ENCODE measurements at places on chromosomes 4 and X. TPM values are rescaled to one million over a fixed set of nuclear protein-coding genes. Genes with fewer than 3 reads are reported as not detected.

- peak; percentile 87 for DNase-seq
Measured at GRCh38 chr4:87073199-87074120, 138.6 kb downstream of the AFF1 start.

GRCh38 chr4:137370206-137370633, 162.1 kb downstream of the PCDH18 start:
- DNase-seq, result no peak

GRCh38 chr4:37758226-37758625, 68.3 kb upstream of the PGM2 start:
- no peak for DNase-seq

The STATH gene
- total RNA-seq, result not detected

DNA sequence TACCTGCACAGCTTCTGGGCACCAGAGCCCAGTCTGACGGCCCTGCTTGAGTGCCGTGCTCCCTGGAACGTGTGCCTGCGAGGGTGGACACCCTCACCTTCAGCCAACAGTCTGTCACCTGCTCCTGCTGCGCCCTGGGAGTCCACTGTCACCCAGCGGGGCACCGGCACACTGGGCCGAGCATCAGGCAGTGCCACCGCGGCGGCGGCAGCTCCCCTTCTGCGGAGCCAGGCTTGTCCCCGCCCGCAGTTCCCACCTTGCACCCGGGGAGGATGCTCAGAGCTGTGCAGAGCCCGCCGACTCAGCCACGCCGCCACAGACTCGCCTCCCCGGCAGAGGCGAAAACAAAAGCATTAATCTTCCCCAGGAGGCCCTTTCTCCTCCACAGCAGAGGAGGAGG, 86.8 kb downstream of the ABLIM2 start:
- no peak for DNase-seq

The ADRA2C gene
- total RNA-seq, result not detected

DNA sequence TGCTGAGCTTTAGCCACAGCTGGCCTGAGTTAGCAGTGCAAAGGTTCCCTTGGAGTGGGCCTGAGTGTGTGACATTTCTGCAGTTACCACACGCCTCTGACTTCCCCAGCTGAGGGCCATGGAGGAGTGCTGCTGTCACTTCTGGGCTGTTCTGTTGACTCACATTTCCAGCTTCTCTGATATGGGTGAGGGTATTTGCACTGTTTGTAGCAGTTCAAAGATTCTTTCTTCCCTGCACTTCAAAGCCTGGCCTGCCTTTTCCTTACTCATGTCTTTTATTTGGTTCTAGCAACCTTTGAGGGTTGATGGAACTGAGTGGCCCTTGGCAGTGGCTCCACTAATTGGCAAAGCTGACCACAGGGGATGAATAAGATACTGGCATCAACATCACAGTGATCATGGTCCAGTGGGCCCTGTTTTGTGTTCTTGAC, 26.4 kb upstream of the SCML1 start:
- DNase-seq, result no peak

- no peak for DNase-seq
Measured at GRCh38 chrX:118847676-118848075, 24.1 kb downstream of the ZCCHC12 start.

The GAB3 gene
- total RNA-seq, result 2.9 TPM

The MAMLD1 gene
- total RNA-seq, result 1.6 TPM

- peak; percentile 83 for DNase-seq
Measured at GRCh38 chrX:12791257-12792228, at the start of gene PRPS2. PRPS2 (plus strand) TSS chrX:12791412; CDS start chrX:12791498, 86 bp downstream.

- DNase-seq, result no peak
Measured at GRCh38 chr4:188078116-188078515, 31.3 kb downstream of the TRIML2 start.

- no peak for DNase-seq
Measured at GRCh38 chr4:79237851-79238250, 88.0 kb downstream of the NAA11 start.

The FAM184B gene
- 0.04 TPM for total RNA-seq

The ETDA gene
- not detected for total RNA-seq

- no peak for DNase-seq
Measured at GRCh38 chr4:155522201-155522600, 144.4 kb upstream of the GUCY1A1 start.

The NXF3 gene
- total RNA-seq, result not detected

The KLF8 gene
- 4.9 TPM for total RNA-seq

The USP26 gene
- not detected for total RNA-seq

DNA sequence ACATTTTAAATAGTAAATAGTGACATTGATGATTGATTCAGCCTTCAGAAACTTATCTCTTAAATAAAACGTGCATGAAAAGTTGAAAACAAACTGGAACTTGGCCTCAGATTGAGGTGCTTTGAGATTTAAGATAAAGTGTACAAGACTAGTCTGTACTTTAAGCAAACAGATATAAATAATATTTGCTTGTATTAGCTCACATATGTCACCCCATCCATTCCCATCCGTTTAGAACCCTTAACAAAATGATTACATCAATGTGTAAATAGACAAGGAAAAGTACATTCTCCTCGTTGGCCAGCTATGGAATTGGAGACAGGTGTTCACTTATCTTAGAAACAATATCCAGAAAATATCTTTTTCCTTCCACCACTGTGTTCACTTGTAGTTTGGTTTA, 130.8 kb downstream of the BANK1 start:
- no peak for DNase-seq

DNA sequence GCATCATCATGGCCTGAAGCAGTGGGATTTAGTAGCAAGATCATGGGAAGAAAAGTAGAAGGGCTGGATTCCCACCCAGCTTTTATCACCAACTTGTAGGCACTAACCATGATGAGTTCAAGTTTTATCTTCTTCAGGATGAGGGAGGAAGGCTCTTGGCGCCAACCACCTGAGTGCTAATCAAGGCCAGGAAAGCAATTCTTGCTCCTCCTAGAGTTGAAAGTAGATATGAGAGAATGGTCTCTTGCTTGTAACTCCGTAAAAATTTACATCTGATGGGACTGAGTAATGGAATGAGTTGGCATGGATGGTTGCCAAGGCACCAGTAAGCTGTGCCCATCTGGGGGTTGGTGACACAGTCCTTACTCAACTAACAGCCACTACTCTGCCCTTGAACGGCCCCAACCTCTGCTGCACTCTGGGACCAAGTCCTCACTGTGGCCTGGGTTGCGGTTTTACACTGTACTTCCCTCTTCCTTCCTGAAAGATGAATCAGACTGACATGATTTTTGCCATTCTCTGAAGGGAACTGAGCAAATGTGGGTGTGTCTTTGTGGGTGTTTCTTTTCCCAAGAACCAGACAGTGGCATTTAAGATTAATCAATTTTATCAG, 39.4 kb upstream of the NDP start:
- DNase-seq, result peak; percentile 73

- DNase-seq, result peak; percentile 11
Measured at GRCh38 chrX:104166735-104167436, 633 bp downstream of the FAM199X start.

The C4orf51 gene
- total RNA-seq, result not detected

- peak; percentile 6 for DNase-seq
Measured at GRCh38 chr4:136637071-136637777, 895.1 kb downstream of the PCDH18 start.

GRCh38 chrX:133746593-133746992, 238.8 kb downstream of the GPC3 start:
- no peak for DNase-seq

The STOX2 gene
- not detected for total RNA-seq

The LIMCH1 gene
- total RNA-seq, result not detected

DNA sequence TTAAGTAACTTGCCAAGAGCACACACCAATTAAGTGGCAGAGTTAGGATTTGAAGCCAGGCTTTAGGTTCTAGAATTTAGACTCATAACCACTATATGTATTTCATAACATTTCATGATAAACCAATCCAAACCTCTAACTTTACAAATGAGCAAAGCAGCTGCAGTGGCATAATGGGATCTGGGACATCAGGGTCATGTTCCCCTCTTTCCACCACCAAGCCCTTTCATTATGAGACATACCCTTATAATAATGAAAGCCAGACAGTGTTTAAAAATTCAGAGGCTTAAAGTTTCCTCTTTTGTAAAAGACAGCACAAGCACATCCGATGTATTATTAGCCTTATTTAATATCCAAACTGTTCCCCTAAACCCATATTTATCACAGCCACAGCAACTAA, 28.3 kb upstream of the AMELX start:
- no peak for DNase-seq

The CTSO gene
- 2.6 TPM for total RNA-seq

DNA sequence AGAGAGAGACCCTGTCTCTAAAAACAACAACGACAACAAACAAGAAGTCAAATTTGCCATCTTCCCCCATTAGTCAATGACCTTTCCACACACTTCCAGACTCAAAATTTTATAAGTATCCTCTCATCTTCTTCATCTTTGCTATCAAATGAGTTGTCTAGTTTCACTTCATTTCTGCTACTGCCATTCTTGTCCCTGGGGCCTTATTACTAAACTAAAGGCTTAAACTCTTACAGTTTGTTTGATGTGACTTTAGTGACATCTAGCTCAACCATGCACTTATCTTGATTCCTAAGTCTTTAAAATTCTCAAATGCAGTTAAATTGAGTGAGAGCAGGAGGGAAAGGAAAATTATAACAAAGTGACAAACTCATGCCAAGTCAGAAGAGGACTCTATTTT, 271.8 kb upstream of the GK2 start:
- no peak for DNase-seq

GRCh38 chr4:36237366-36238313, 6.7 kb downstream of the ARAP2 start:
- DNase-seq, result no peak

The UGT2B15 gene
- total RNA-seq, result not detected

The SMPX gene
- not detected for total RNA-seq

The SSX4 gene
- total RNA-seq, result not detected

GRCh38 chrX:18809641-18810040, 102.2 kb downstream of the PPEF1 start:
- DNase-seq, result no peak

DNA sequence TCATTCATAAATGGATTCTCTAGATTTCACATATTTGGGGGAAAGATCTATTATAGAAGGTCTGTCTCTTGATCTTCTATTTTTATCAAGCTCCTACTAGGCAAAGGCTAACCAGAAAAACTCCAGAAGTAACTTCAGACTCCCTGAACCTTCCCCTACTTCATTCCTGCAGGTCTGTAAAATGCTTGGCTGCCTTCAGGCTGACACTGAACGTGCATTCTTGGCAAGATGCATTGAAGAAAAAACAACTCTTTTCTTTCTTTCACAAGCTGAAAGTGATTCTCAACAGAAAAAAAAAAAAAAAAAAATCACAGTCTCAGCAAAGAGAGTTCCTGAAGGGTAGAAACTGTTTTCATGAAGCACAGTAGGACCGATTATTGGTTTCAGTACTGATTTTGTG, 12.7 kb downstream of the OPHN1 start:
- DNase-seq, result no peak

DNA sequence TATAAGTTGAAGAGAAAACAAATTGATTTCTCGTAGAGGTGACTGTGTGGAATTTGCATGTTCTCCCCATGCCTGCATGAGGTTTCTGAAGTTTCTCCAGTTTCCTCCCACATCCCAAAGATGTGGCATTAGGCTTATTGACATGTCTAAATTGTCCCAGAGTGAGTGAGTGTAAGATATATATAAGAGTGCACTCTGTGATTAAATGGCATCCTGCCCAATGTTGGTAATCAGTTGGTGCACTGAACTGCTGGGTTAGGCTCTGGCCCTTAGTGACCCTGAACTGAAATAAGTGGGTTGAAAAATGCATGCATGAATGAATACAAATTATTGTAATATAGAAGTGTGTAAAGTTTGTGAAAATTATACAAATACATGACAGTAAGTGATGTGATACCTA, 1106.5 kb downstream of the TECRL start:
- DNase-seq, result no peak

The EDA gene
- total RNA-seq, result 1.1 TPM

All from activated CD4-positive, alpha-beta T cell treated with anti-CD3 and anti-CD28 coated beads for 36 hours (primary cell).